ENCODE measurements at places on chromosomes 7 and 10.

DNA sequence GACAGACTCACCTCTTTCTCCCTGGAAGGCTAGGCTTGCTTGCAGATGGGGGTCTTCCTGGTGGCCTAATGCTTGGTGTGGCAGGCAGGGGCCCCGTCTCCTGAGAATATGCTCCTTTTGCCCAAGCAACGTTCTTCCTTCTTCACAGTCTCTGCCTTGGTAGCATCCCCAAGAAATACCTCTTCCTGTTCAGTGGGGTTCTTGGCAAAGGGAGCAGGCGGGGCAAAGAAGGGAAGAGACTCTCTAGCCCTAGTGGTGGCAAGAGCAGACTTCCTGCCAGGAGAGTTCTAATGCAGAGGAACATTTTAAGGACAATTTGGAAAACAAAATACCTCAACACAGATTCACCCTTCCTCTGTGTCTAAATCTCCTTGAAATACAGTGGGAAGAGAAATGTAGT, at the start of gene CLEC5A:
Gene CLEC5A (minus strand): TSS at position 179 of the 400 bp plus-strand sequence. CDS start 682 bp downstream, outside the sequence.
- no peak within 1 kb of the TSS for H3K27ac ChIP-seq
- no peaks in the 10 kb centered on the region for H3K27me3 ChIP-seq
- no peaks in the 10 kb centered on the region for H3K4me1 ChIP-seq
- H3K4me3 ChIP-seq = no peak within 1 kb of the TSS
- no peak for DNase-seq

GRCh38 chr7:79786187-79786586, 332.7 kb upstream of the MAGI2 start:
- H3K27me3 ChIP-seq = no peaks in the 10 kb centered on the region
- no peaks in the 10 kb centered on the region for H3K36me3 ChIP-seq
- no peak overlapping the region for H3K4me3 ChIP-seq

DNA sequence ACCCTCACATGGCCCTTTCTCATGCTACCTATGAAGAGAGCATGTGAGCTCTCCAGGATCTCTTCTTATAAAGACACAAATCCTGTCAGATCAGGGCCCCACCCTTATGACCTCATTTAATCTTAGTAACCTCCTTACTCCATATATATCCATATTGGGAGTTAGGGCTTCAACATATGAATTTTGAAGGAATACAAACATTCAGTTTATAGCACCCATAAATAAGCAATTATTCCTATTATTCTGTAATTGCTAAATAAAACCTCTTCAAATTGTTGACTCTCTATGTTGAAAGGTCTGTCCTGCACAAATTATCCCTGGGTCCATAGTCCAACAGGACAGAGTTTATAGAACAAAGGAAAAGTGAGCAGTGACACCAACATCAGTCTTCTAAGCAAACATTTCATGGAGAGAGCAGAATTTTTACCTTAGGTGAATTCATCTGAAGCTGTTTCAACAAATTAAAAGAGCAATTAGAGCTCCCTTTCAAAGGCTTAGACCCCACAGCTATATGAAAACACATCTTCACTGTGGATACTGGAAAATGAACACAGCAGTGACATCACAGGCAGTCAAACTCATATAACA, 12.2 kb downstream of the DOCK4 start:
- H3K27ac ChIP-seq = no peak overlapping the region
- DNase-seq = no peak
- no peaks in the 10 kb centered on the region for H3K27me3 ChIP-seq
- no peak overlapping the region for H3K4me3 ChIP-seq
- peaks cover 18% of the 10 kb centered on the region for H3K4me1 ChIP-seq
- no peaks in the 10 kb centered on the region for H3K36me3 ChIP-seq

DNA sequence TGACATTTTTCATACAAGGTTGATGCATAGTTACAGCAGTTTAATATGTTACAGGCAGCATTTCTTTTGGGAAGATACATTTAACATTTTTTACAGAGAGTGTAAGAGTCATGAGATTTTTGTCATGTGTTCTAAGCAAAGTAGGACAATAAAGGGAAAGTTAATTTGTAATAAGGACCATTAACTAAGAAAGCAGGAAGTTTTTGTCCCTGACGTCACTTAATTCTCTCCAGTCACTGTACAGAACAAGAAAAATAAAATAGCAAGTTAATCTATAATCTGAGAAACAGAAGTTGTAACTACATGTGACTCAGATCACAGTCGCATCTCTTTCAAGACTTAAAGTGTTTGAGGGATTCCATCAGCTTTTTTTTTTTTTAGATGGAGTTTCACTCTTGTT, 49.5 kb upstream of the CAPZA2 start:
- no peak overlapping the region for H3K4me3 ChIP-seq
- H3K27ac ChIP-seq = no peak overlapping the region
- H3K36me3 ChIP-seq = no peaks in the 10 kb centered on the region
- peaks cover 40% of the 10 kb centered on the region for H3K4me1 ChIP-seq
- H3K27me3 ChIP-seq = no peaks in the 10 kb centered on the region
- DNase-seq = no peak

GRCh38 chr7:36806891-36807290, 82.6 kb upstream of the AOAH start:
- no peak overlapping the region for H3K27ac ChIP-seq
- no peaks in the 10 kb centered on the region for H3K4me1 ChIP-seq
- peaks cover 31% of the 10 kb centered on the region for H3K27me3 ChIP-seq

DNA sequence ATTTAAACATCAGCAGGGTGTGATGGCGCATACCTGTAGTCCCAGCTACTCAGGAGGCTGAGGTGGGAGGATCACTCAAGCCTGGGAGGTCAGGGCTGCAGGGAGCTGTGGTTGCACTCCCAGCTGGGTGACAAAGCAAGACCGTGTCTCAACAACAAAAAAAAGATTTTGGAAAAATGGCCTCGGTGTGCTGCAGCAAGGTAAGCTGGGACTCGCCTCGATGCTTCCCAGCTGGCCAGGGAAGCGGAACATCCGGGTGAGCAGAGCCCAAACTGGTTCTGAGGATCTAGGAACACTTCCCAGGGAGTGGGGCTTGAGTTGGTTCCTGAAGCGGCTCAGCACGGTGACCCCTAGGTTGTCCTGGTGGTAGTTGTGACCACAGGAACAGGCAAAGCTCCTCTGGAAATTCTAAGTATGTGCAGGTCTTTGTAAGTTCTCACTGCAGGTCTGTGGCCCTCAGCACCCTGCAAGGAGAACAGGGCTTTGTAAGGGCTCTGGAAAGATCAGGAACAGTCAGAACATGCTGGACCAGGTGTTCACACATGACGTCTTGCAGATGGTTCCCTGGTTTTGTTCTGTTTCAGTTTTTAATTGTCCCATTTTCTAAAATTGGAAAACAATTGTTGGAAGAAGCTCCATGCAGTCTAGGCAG, 38.6 kb upstream of the ZMIZ2 start:
- no peak for DNase-seq
- peaks cover 42% of the 10 kb centered on the region for H3K4me1 ChIP-seq
- H3K36me3 ChIP-seq = no peaks in the 10 kb centered on the region
- no peaks in the 10 kb centered on the region for H3K27me3 ChIP-seq
- H3K27ac ChIP-seq = no peak overlapping the region

- no peak overlapping the region for H3K27ac ChIP-seq
- H3K4me3 ChIP-seq = no peak overlapping the region
- DNase-seq = no peak
- no peaks in the 10 kb centered on the region for H3K36me3 ChIP-seq
- no peaks in the 10 kb centered on the region for H3K27me3 ChIP-seq
Measured at GRCh38 chr10:74165530-74165901, 14.5 kb downstream of the ADK start.

DNA sequence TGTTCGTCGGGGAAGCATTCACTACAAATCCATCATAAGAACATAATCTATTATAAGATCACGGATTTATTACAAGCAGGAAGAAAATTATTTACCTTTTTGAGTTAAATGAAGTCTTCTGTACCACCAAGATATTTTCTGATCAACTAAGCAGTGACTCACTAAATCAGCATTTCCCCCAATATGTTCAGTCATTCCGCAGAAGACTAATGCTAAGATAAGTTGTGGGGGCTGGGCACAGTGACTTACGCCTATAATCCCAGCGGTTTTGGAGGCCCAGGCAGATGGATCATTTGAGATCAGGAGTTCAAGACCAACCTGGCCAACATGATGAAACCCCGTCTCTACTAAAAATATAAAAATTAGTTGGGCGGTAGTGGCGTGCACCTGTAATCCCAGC, 144.2 kb upstream of the EGR2 start:
- DNase-seq = no peak
- H3K27ac ChIP-seq = no peak overlapping the region
- H3K4me1 ChIP-seq = no peaks in the 10 kb centered on the region
- H3K27me3 ChIP-seq = no peaks in the 10 kb centered on the region

- H3K27me3 ChIP-seq = peaks cover 17% of the 10 kb centered on the region
- no peak overlapping the region for H3K4me3 ChIP-seq
- no peak overlapping the region for H3K27ac ChIP-seq
- peak; percentile 7 for DNase-seq
- no peaks in the 10 kb centered on the region for H3K4me1 ChIP-seq
Measured at GRCh38 chr7:39271402-39271801, 293.7 kb downstream of the POU6F2 start.

- H3K27ac ChIP-seq = no peak overlapping the region
- H3K4me1 ChIP-seq = peaks cover 6% of the 10 kb centered on the region
- no peak overlapping the region for H3K4me3 ChIP-seq
- H3K27me3 ChIP-seq = no peaks in the 10 kb centered on the region
- DNase-seq = peak; percentile 62
Measured at GRCh38 chr7:141649865-141650634, 51.9 kb downstream of the DENND11 start.

GRCh38 chr10:78952686-78953085, 116.1 kb upstream of the ZMIZ1 start:
- peaks cover 2% of the 10 kb centered on the region for H3K4me1 ChIP-seq
- H3K36me3 ChIP-seq = no peaks in the 10 kb centered on the region
- DNase-seq = no peak
- H3K27me3 ChIP-seq = no peaks in the 10 kb centered on the region
- no peak overlapping the region for H3K4me3 ChIP-seq

Data from PC-9 (cell line).